Ovary (tissue), 10 donors: ENCODE measurements at places on chromosomes 4 and X. TPM values are rescaled to one million over a fixed set of nuclear protein-coding genes. Genes with fewer than 3 reads are reported as not detected.
A peak's percentile ranks its signal among the peaks of the same experiment; 100 is the strongest.

TRPC3 gene
- total RNA-seq: 1.4 TPM

RHOXF2B gene
- not detected for total RNA-seq

ZRSR2 gene
- 10.7 TPM for total RNA-seq

ACE2 gene
- total RNA-seq: 2.5 TPM

AADAT gene
- total RNA-seq: 6.8 TPM

CSAG1 gene
- total RNA-seq: not detected

GBA3 gene
- total RNA-seq: 5.4 TPM

ATP1B4 gene
- total RNA-seq: not detected

SPANXB1 gene
- not detected for total RNA-seq

CCKAR gene
- total RNA-seq: not detected

PLAC1 gene
- total RNA-seq: not detected

PRR32 gene
- total RNA-seq: not detected

FAM9A gene
- total RNA-seq: not detected

- no peak overlapping the region for H3K4me3 ChIP-seq
- peak; percentile 32 for DNase-seq
- H3K4me1 ChIP-seq: peaks cover 19% of the 10 kb centered on the region
- H3K27ac ChIP-seq: no peak overlapping the region
- no peaks in the 10 kb centered on the region for H3K27me3 ChIP-seq
- H3K36me3 ChIP-seq: no peaks in the 10 kb centered on the region
These were observed 7.0 kb downstream of the APBB2 start for GRCh38 chr4:41207291-41207831.

- no peaks in the 10 kb centered on the region for H3K36me3 ChIP-seq
- no peak overlapping the region for H3K4me3 ChIP-seq
- no peak for DNase-seq
- H3K27ac ChIP-seq: no peak overlapping the region
These were observed 180.0 kb downstream of the AFAP1 start for GRCh38 chr4:7759635-7760034.

GRCh38 chr4:78689700-78690323 is 86.3 kb upstream of the BMP2K start:
- no peaks in the 10 kb centered on the region for H3K27me3 ChIP-seq
- no peaks in the 10 kb centered on the region for H3K4me1 ChIP-seq
- no peak overlapping the region for H3K4me3 ChIP-seq
- no peaks in the 10 kb centered on the region for H3K36me3 ChIP-seq
- DNase-seq: no peak
- no peak overlapping the region for H3K27ac ChIP-seq

DNA sequence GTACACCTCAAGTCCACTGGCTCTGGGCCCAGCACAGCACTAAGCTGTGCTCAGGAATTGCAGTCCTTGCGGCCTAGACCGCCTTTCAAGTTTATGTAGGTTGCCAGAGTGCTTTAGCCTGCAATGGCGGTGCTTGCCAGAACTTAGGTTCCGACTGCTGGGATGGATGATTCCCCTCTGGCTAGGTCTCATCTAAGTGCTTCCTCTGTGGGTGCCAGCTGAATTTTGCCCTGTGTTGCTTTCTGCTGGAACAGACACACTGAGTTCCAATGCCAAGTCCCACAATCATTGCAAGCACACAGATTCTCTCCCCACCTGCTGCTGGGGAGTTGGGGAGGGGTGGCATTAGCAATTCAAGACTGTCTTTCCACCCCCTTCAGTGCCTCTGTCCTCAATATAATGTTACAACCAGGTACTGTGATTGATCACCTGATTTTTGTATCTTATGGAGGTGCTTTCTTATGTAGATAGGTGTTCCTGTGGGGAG is 129.5 kb downstream of the GRID2 start:
- H3K4me1 ChIP-seq: no peaks in the 10 kb centered on the region
- no peak overlapping the region for H3K4me3 ChIP-seq
- DNase-seq: no peak
- H3K27me3 ChIP-seq: no peaks in the 10 kb centered on the region

GRCh38 chr4:94814237-94814636 is 56.5 kb downstream of the BMPR1B start:
- no peak overlapping the region for H3K4me3 ChIP-seq
- no peak overlapping the region for H3K27ac ChIP-seq
- no peak for DNase-seq
- no peaks in the 10 kb centered on the region for H3K27me3 ChIP-seq

DNA sequence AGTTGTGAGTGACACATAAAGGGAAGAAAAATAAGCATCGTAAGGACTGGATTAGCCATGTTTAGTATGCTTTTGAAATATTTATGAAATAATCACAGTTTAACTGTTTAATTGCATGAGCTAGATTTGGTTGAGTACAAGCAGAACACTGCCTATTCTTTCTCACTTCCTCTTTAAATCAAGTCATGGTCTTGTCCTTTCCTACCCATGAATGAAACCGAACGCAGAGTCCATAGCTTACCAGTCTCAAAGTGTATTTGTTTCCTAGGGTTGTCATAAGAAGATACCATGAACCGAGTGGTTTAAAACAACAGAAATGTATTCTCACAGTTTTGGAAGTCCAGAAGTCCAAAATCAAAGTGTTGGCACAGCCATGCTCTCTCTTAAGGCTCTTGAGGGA is 684.0 kb upstream of the MAGEB2 start:
- no peaks in the 10 kb centered on the region for H3K4me1 ChIP-seq
- no peaks in the 10 kb centered on the region for H3K36me3 ChIP-seq
- H3K4me3 ChIP-seq: no peak overlapping the region
- DNase-seq: no peak

GRCh38 chr4:110676241-110676640 is 53.4 kb upstream of the PITX2 start:
- no peaks in the 10 kb centered on the region for H3K36me3 ChIP-seq
- no peaks in the 10 kb centered on the region for H3K27me3 ChIP-seq
- H3K27ac ChIP-seq: no peak overlapping the region
- H3K4me1 ChIP-seq: no peaks in the 10 kb centered on the region
- no peak for DNase-seq
- no peak overlapping the region for H3K4me3 ChIP-seq

- no peaks in the 10 kb centered on the region for H3K4me1 ChIP-seq
- no peak for DNase-seq
- H3K4me3 ChIP-seq: no peak overlapping the region
- no peaks in the 10 kb centered on the region for H3K36me3 ChIP-seq
- no peak overlapping the region for H3K27ac ChIP-seq
These were observed 120.0 kb downstream of the SH3RF1 start for GRCh38 chr4:169150806-169151205.

DNA sequence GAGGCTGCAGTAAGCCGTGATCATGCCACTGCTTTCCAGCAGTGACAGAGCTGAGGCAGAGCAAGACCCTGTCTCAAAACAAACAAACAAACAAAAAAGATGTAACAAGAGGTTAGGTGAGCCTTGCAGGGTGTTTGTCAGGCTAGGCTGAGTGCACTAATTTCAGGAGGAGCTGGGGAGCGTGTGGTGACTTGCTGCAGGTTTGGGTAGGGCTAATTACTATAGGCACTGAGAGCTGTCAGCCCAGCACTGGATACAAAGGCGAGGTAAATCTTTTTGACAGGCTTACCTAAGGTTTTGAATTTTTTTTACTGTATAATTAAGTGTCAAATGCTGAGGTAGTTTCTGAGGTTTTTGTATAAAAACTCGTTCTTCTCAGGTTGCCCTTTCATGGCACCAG is 29.8 kb upstream of the SH3D19 start:
- no peak for DNase-seq
- no peaks in the 10 kb centered on the region for H3K36me3 ChIP-seq
- H3K4me1 ChIP-seq: no peaks in the 10 kb centered on the region
- no peaks in the 10 kb centered on the region for H3K27me3 ChIP-seq
- no peak overlapping the region for H3K27ac ChIP-seq

DNA sequence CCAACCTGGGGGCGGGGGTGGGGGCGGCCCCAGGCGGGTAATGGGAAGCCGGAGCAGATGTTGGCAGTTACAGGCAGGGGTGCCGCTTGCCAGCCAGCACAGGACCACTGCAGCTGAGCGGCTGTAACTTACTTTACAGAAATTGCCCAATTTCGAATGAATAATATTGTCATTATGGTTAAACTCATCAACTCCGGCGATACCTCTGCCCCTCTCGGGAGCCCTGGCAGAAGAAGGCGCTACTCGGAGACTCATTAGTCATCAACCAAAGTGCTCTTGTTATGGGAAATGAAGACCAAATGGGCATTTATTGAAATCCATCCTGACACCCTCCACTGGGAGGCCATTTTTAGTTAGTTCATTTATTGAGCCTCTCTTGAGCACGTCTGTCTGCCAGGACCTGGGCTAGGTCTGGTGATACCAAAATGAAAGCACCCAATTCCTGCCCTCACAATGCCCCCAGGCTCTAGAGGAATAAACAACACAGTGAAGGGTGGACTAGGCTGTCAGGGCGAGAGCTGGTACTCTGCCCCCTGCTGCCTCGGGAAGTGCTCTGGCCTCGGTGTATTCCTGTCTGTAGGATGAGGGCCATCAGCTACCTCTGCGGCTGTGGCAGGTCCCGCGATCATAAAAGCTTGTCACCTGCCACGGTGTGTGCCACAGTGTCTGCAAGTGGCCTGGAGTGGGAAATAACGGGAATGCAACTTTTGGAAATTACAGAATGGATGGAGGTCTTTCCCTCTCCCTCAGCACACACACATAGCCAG is 159.1 kb upstream of the PSAPL1 start:
- no peak overlapping the region for H3K4me3 ChIP-seq
- DNase-seq: no peak
- H3K4me1 ChIP-seq: no peaks in the 10 kb centered on the region
- H3K27me3 ChIP-seq: no peaks in the 10 kb centered on the region

- no peaks in the 10 kb centered on the region for H3K4me1 ChIP-seq
- no peak overlapping the region for H3K4me3 ChIP-seq
- H3K27me3 ChIP-seq: no peaks in the 10 kb centered on the region
- no peak for DNase-seq
- H3K36me3 ChIP-seq: no peaks in the 10 kb centered on the region
These were observed 35.3 kb upstream of the ADAMTS3 start for GRCh38 chr4:72604324-72604723.

GRCh38 chr4:107572281-107572680 is 147.8 kb downstream of the PAPSS1 start:
- H3K4me3 ChIP-seq: no peak overlapping the region
- no peak overlapping the region for H3K27ac ChIP-seq
- no peaks in the 10 kb centered on the region for H3K36me3 ChIP-seq
- no peaks in the 10 kb centered on the region for H3K27me3 ChIP-seq
- no peak for DNase-seq

DNA sequence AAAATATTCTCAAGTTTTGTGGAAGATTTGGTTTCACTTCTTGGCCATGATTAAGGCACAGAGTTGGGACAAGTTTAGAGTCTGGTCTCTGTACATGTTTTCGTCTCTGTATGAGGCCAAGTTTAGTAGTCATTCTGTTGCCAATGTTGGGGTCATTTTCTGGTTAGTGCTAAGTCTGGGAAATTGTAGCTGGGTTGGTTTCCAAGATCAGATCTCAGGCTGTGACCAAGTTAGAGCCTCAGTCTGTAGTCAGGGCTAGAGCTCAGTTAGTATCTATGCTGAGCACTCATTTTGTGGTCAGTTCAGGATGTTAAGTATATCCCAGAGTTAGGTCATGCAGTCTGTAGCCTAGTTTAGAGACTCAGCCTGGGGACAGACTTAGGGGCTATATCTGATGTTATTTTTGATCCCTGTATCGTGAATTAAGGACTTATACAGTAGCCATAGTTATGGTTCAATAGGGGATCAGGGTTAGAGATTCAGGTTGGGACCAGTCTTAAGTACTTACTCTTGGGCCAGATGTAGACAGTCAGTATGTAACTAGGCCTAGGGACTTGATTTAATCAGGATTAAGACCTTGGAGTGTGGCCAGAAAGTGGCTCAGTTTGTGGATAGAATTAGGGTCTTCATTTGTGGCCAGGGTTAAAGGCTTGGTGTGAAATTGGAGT is 6.6 kb upstream of the ENOX2 start:
- no peak overlapping the region for H3K4me3 ChIP-seq
- H3K4me1 ChIP-seq: no peaks in the 10 kb centered on the region
- no peak for DNase-seq
- no peaks in the 10 kb centered on the region for H3K36me3 ChIP-seq
- H3K27me3 ChIP-seq: no peaks in the 10 kb centered on the region

DNA sequence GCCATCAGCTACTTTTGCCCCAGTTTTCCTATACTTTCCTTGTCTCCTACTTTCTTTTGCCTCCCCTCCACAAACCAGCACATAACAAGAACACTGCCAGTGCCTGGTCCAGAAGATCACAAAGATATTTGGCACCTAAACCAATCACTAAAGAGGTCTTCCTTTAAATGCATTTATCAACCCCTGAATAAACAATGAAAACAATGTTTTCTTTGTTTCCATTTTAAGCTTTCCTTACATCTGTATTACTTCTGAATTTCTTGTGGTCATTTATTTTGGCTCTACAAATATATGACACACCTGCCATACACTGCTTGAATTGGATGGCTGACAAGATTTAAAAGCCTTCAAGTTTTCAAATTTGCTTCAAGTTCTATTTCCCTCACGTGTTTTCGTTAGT is 43.9 kb downstream of the MBNL3 start:
- DNase-seq: no peak
- H3K27ac ChIP-seq: no peak overlapping the region
- H3K36me3 ChIP-seq: no peaks in the 10 kb centered on the region
- no peaks in the 10 kb centered on the region for H3K27me3 ChIP-seq
- no peak overlapping the region for H3K4me3 ChIP-seq
- H3K4me1 ChIP-seq: no peaks in the 10 kb centered on the region

DNA sequence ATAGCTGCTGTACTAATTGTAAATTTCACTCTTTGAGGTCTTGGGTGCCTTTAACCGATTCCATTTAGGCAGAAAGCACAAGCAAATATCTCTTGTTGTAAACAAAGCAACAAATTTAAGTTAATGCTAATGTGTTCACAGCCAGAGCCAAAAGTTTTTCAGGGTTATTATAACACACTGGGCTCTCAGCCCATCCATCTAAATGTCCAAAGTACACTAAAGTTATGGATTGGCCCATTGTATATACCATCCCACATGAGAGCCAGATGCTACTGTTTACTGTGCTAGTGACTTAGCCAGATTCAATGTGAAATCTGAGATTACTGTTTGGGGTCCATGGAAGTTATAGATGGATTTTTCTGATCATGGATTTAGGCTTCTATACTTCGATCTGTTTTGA is 186.7 kb downstream of the LARP7 start:
- no peak overlapping the region for H3K4me3 ChIP-seq
- no peak for DNase-seq
- no peaks in the 10 kb centered on the region for H3K27me3 ChIP-seq
- no peaks in the 10 kb centered on the region for H3K4me1 ChIP-seq
- H3K27ac ChIP-seq: no peak overlapping the region
- no peaks in the 10 kb centered on the region for H3K36me3 ChIP-seq

DNA sequence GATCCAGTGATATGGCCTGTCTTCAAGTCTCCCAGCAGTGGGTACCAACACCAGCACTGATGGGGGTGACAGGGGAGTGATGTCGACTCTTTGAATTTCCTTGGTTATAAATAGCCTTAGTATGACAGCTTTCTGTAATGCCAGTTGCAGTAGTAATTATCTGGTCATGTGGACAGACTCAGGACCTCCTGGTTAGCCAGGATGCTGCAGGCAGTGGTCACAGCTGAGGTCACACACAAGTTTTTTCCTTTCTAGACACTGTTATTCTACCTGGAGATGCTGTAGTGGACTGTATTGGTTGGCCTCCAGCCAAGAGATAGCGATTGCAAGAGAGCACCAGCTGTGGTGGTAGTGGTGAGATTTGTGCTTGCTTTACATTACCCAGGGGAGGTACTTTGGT is 63.6 kb downstream of the UPRT start:
- no peak overlapping the region for H3K4me3 ChIP-seq
- no peaks in the 10 kb centered on the region for H3K27me3 ChIP-seq
- H3K4me1 ChIP-seq: no peaks in the 10 kb centered on the region
- H3K36me3 ChIP-seq: no peaks in the 10 kb centered on the region
